NCI-H1417 treated with DMSO at 0.1 percent for 48 hours (cell line): ENCODE measurements at places on chromosomes 3 and 15.
A peak's percentile ranks its signal among the peaks of the same experiment; 100 is the strongest.

GRCh38 chr15:68620721-68621527, 42.1 kb downstream of the CORO2B start:
- peak; percentile 90 for DNase-seq

- no peak for DNase-seq
These were observed 138.3 kb upstream of the AGBL1 start for GRCh38 chr15:85941186-85941855.

DNA sequence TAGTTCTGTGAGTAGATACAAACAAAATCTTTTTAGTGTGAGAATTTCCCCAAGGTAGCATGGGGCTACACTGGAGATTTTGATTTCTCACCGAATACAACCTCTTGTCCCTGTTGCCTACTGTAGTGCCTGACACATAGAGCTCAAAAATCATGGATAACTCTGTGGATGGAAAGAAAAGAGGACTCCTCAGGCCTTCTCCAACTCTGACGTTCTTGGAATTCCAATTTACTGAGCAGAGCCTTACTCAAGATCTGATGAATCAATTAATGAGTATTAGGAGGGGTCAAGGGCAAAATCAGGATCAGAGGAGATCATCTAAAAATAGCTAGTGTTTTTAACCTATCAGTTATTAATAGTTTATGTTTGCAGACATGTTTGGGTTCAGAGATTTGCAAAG, 46.7 kb upstream of the PYDC2 start:
- no peak for DNase-seq

- no peak for DNase-seq
These were observed 7.9 kb upstream of the TSEN2 start for GRCh38 chr3:12476238-12476897.

DNA sequence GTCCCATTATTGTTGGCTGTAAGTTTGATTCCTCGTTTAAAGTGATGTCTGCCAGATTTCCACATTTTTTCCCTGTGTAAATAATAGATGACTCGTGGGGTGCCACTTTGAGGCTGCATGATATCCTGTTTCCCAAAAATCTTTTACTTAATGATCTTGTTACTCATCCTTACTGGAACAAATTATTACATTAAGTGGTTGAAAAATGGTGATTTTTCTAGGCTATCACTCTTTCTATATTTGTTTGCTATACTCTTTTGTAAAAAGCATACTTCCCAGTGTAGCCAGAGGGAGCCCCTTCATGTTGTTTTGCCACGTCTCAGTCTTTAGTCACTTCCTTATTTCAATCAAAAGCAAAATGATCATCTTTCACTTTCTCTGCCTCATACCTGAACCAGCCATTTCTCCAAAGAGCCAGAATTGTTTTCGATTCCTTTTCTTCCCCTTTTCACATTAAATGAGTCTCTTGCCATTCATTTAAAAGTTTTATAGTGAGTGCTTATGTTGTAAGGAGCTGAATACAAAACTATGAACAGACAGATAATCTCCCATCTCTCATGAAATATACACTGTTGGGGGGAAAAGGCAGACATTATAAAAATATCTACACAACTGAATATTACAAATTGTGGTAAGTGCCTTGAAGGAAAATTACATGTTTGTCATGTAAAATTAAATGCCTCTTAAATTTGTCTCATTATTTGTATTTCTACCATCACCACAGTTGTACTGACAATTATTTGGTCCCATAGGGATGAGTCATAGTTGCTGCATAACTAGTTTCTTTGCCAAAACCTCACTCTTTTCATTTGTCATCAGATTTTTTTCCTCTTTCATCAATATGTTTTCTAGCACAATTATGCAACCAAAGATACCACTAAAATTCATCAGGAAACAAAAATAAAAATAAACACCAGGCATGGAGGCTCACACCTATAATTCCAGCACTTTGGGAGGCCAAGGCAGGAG, 41.5 kb downstream of the ADGRG7 start:
- DNase-seq: no peak

- no peak for DNase-seq
These were observed at the start of gene TMEM266 for GRCh38 chr15:76059320-76060117. TSS of gene TMEM266 (plus strand) at chr15:76059985. CDS start at chr15:76134264, 74,279 bp downstream.

DNA sequence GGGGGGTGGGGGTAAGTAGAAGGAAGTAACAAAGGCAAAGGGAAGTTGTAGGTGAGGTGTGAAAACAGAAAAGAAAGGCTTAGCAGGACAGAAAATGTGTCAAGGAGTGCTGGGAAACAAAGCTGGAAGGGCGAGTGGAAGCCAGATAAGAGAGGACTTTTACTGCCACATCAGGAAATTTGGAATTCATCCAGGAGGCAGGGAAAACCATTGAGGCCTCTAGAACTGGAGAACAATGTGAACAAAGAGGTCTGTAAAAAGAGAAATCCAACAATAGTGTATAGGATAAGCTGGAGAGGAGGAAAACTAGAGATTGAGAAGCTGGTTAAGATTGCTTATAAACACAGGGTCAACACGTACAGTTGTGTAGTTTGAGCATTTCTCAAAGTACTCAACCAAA, 116.6 kb downstream of the NTRK3 start:
- DNase-seq: no peak
